Naive thymus-derived CD4-positive, alpha-beta T cell (primary cell): ENCODE measurements at places on chromosomes 7 and 10. TPM values are rescaled to one million over a fixed set of nuclear protein-coding genes. Genes with fewer than 3 reads are reported as not detected.

- no peaks in the 10 kb centered on the region for H3K36me3 ChIP-seq
- no peaks in the 10 kb centered on the region for H3K27me3 ChIP-seq
- H3K27ac ChIP-seq = no peak overlapping the region
- no peaks in the 10 kb centered on the region for H3K4me1 ChIP-seq
- no peak overlapping the region for H3K4me3 ChIP-seq
Observed at GRCh38 chr7:26500749-26501352, 209.2 kb downstream of the SNX10 start.

- no peaks in the 10 kb centered on the region for H3K36me3 ChIP-seq
- H3K27me3 ChIP-seq = no peaks in the 10 kb centered on the region
- H3K27ac ChIP-seq = no peak overlapping the region
- H3K4me1 ChIP-seq = no peaks in the 10 kb centered on the region
- no peak overlapping the region for H3K4me3 ChIP-seq
Observed at GRCh38 chr7:86089455-86089854, 554.3 kb upstream of the GRM3 start.

- peaks cover 31% of the 10 kb centered on the region for H3K4me1 ChIP-seq
- no peaks in the 10 kb centered on the region for H3K36me3 ChIP-seq
- DNase-seq = no peak
Observed at GRCh38 chr7:132485136-132485535, 91.1 kb downstream of the PLXNA4 start.

GRCh38 chr10:105950410-105950809, 1214.1 kb downstream of the SORCS1 start:
- H3K36me3 ChIP-seq = no peaks in the 10 kb centered on the region
- no peaks in the 10 kb centered on the region for H3K27me3 ChIP-seq
- DNase-seq = peak; percentile 5
- no peak overlapping the region for H3K27ac ChIP-seq
- H3K4me1 ChIP-seq = no peaks in the 10 kb centered on the region
- H3K4me3 ChIP-seq = no peak overlapping the region

DNA sequence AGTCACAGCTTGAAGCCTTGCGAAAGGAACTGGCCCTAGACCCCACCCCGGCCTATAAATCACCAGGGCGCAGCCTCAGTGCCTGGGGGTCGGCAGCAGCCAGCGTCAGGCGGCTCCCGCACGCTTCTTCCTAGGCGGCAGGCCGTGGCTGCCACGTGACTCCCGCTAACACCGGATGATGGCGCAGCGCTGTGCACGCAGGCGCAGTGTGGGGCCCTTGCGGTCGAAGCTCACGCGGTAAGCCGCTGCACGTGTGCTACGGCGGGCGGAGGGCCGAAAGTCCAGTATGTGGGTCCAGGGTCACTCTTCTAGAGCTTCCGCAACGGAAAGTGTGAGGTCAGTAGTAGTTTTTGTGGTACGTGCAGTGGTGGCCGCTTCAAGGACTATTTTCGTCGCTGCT, at the start of gene STK31:
TSS of gene STK31 (plus strand) at position 220 of the 400 bp plus-strand sequence. CDS start at position 287, 67 bp downstream.
- H3K4me1 ChIP-seq = no peaks in the 10 kb centered on the region
- no peaks in the 10 kb centered on the region for H3K27me3 ChIP-seq
- no peak for DNase-seq
- H3K4me3 ChIP-seq = no peak within 1 kb of the TSS
- H3K36me3 ChIP-seq = no peaks in the 10 kb centered on the region
- H3K27ac ChIP-seq = no peak within 1 kb of the TSS

DNA sequence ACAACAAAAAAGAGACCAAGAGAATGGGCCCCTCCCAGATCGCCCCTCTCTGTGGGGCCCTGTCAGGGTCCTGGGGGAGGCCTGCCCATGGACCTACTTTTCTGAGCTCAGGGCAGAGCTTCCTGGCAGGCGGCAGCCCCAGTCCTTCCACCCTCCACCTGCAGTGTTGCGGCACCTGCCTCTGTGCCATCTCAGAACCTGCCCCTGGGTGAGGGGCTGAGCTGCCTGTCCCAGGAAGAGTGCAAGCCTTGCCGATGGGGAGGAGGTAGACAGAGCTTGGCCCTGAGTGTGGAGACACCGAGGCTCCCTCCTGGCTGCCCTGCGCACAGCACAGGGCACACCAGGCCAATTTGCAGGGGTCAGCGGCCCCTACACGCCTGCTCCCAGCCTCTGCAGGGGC, 67.5 kb downstream of the UNCX start:
- H3K36me3 ChIP-seq = no peaks in the 10 kb centered on the region
- no peaks in the 10 kb centered on the region for H3K27me3 ChIP-seq
- H3K4me3 ChIP-seq = no peak overlapping the region
- DNase-seq = no peak
- H3K27ac ChIP-seq = no peak overlapping the region

The KCND2 gene
- not detected in 2 replicates for total RNA-seq

The GPR158 gene
- not detected for total RNA-seq

The PSD gene
- total RNA-seq = 3.1 and 3.5 TPM in 2 replicates
